Motor neuron (in vitro differentiated cells): ENCODE measurements at places on chromosomes 7 and 10. TPM values are rescaled to one million over a fixed set of nuclear protein-coding genes. Genes with fewer than 3 reads are reported as not detected.

ZCWPW1 gene
- 3.9 and 4.4 TPM in 2 replicates for total RNA-seq

PCGF6 gene
- 14.9 and 15.4 TPM in 2 replicates for total RNA-seq

FZD1 gene
- total RNA-seq: 2.6 and 3.1 TPM in 2 replicates

CLCN1 gene
- total RNA-seq: not detected in 2 replicates

CNNM1 gene
- 2.0 and 2.2 TPM in 2 replicates for total RNA-seq

PRSS37 gene
- 0.34 and 0.73 TPM in 2 replicates for total RNA-seq

CRPPA gene
- 1.1 and 1.3 TPM in 2 replicates for total RNA-seq

CRYGN gene
- total RNA-seq: 0.38 and 0.87 TPM in 2 replicates

AS3MT gene
- total RNA-seq: 5.1 and 7.0 TPM in 2 replicates

CTAGE8 gene
- 0.38 TPM in 1 of 2 replicates, not detected in the other for total RNA-seq

EVX1 gene
- total RNA-seq: 0.08 and 0.23 TPM in 2 replicates

MAD1L1 gene
- total RNA-seq: 38.2 and 39.7 TPM in 2 replicates

FOXK1 gene
- total RNA-seq: 19.5 and 22.9 TPM in 2 replicates

NPY4R2 gene
- total RNA-seq: not detected in 2 replicates

CCSER2 gene
- total RNA-seq: 49.0 and 50.7 TPM in 2 replicates

CCDC172 gene
- total RNA-seq: not detected in 2 replicates

LRRC61 gene
- 2.8 and 3.9 TPM in 2 replicates for total RNA-seq

WNT2 gene
- total RNA-seq: 0.44 and 0.66 TPM in 2 replicates

MRLN gene
- not detected in 2 replicates for total RNA-seq

EPHB6 gene
- 9.9 and 10.3 TPM in 2 replicates for total RNA-seq

HPSE2 gene
- 0.09 and 0.13 TPM in 2 replicates for total RNA-seq

PAPOLB gene
- total RNA-seq: 0.31 and 0.42 TPM in 2 replicates

ADCYAP1R1 gene
- total RNA-seq: 0.64 and 1.0 TPM in 2 replicates

AIMP2 gene
- 41.1 and 42.9 TPM in 2 replicates for total RNA-seq

ABCA13 gene
- 86.7 and 89.0 TPM in 2 replicates for total RNA-seq

CALCR gene
- total RNA-seq: 0.05 TPM in 1 of 2 replicates, not detected in the other

GNB2 gene
- total RNA-seq: 208 and 214 TPM in 2 replicates

ARHGAP22 gene
- total RNA-seq: 0.23 and 2.0 TPM in 2 replicates

ANKRD2 gene
- total RNA-seq: 0.24 TPM in 1 of 2 replicates, not detected in the other

C7orf33 gene
- total RNA-seq: 0.19 TPM in 1 of 2 replicates, not detected in the other

MALRD1 gene
- 0.23 and 0.35 TPM in 2 replicates for total RNA-seq

SLC13A1 gene
- total RNA-seq: not detected in 2 replicates

DGKI gene
- 8.3 TPM in 2 replicates for total RNA-seq

AOAH gene
- total RNA-seq: 0.87 and 1.1 TPM in 2 replicates

VSTM4 gene
- 1.8 and 2.0 TPM in 2 replicates for total RNA-seq

PIK3AP1 gene
- 6.6 and 11.8 TPM in 2 replicates for total RNA-seq

PHYH gene
- total RNA-seq: 19.0 and 20.7 TPM in 2 replicates

DPP6 gene
- 3.5 TPM in 2 replicates for total RNA-seq

NUTM2B gene
- 1.7 and 3.6 TPM in 2 replicates for total RNA-seq
